ENCODE measurements at places on chromosomes 16 and 17.
A peak's percentile ranks its signal among the peaks of the same experiment; 100 is the strongest.

DNA sequence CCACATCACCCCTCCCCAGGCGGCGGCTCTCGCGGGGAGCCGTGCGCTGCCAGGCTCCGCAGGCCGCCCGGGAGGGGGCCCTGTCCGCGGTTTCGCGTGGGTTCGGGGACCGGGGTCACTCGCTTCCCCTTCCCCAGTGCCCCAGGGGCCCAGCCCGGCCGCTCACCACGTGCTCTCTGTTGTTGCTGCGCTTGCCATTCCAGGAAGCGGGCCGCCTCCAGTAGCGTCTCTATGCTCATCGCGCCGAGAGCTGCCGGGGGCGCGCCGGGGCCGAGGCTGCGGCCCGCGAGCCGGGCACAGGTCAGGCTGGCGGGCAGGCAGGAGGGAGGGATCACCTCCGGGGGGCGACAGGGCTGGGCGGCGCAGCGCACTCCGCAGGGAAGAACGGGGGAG lies 390 bp downstream of the MNT start:
- peak; percentile 80 for DNase-seq

GRCh38 chr17:64129515-64129764 lies 504 bp downstream of the ERN1 start:
- DNase-seq: no peak

GRCh38 chr17:13073018-13073417 lies 55.2 kb upstream of the ELAC2 start:
- DNase-seq: no peak

GRCh38 chr16:73025856-73026210 lies 22.1 kb downstream of the ZFHX3 start:
- no peak for DNase-seq

DNA sequence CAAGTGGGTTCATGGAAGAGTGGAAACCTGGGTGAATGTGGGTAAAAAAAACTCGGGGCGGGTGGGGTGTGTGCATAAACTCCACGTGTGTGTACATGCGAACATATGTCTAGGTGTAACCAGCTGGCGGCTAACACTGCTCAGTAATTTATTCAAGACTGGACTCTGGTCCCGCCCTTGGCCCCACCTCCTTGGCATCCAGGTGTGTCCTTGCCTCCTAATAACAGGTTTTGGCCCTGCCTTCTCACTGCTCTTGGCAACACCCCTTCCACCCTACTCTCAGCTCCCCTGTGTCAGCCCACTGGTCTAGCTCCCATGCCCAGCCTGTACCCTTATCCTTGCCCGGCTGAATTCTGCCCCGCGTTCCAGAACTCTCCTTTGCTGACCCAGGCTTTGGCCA lies 8.3 kb downstream of the FLII start:
- DNase-seq: no peak

DNA sequence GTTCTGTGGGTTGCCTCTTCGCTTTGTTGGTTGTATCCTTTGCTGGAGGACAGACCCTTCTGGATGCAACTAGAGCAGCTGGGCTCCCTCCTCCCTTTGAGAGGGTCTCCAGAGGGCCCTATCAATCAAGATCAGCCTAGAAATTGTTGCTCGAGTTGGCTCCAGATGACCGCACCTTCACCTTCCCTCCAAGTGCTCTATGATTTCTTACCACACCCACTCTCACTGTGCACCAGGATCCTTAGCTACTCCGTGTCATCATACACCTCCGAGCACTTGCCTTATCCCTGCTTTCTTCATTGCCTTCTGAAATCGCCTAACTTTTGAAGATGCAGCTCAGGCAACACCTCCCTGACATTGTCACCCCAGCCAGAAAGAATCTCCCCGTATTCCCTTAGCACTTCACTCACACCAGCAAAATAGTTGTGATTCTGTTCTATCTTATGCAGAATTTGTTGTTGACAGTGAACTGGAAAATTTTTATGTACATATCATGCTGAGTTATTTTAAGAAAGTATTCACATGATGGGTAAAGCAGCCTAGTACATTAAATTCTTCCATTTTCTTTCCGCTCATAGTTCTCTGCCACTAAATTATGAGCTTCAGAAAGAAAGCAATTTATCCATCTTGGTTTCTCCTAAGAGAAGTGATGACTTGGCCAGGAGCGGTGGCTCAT lies 52.9 kb downstream of the ABAT start:
- DNase-seq: no peak

- DNase-seq: no peak
These were observed 15.4 kb downstream of the MGRN1 start for GRCh38 chr16:4639899-4640509.

- no peak for DNase-seq
These were observed 141.9 kb upstream of the NOG start for GRCh38 chr17:56451629-56452028.

- DNase-seq: no peak
These were observed 14.1 kb downstream of the ZFP90 start for GRCh38 chr16:68553186-68553585.

GRCh38 chr16:84720177-84720579 lies 20.4 kb downstream of the USP10 start:
- peak; percentile 45 for DNase-seq

GRCh38 chr16:66580605-66581209 lies 1.4 kb downstream of the CMTM2 start:
- DNase-seq: peak; percentile 93

- no peak for DNase-seq
These were observed 273.0 kb downstream of the GRIN2A start for GRCh38 chr16:9909072-9909825.

DNA sequence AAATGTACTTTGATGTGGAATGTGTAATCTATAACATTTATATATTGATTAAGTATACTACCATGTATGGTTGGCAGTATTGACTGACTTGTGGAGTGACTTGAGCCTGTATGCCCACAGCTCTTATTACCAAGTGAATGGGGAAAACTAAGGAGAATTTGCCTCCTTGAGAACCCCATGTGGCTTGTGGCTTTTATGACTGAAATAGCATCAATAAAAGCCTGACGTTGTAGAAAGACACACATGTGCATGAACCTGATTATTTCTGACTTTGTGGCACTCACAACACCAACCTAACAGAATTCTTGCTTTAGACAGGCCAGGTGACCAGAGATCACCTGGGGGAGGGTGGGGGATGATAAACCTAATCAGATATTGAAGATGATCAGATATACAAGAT lies 2.1 kb upstream of the LRRC75A start:
- no peak for DNase-seq

DNA sequence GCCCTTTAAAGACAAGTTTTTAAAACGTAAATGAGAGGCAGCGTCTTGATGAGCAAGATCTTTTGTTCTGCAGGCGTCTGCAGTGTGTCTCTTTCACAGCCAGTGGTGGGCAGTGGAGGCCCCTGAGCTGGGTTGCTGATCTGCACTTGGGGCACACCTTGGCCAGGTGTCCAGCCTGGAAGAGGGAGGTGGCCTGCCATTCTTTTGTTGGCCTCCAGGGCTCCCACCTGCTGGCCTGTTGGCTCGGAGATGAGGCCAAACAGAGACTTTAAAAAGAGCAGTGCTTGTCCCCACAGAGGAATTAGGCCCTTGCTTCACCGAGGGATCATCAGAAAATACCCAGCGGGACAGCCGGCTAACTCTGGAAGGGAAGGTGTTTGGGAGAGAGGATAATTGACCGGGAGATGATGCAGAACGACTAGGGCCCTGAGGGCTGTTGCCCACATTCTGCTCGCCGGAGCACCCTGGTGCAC lies 145.9 kb upstream of the PLCG2 start:
- DNase-seq: no peak

GRCh38 chr17:68246271-68247028 lies 1.4 kb upstream of the AMZ2 start:
- no peak for DNase-seq

- DNase-seq: peak; percentile 45
These were observed 8.4 kb upstream of the PPP1R1B start for GRCh38 chr17:39618246-39618913.

DNA sequence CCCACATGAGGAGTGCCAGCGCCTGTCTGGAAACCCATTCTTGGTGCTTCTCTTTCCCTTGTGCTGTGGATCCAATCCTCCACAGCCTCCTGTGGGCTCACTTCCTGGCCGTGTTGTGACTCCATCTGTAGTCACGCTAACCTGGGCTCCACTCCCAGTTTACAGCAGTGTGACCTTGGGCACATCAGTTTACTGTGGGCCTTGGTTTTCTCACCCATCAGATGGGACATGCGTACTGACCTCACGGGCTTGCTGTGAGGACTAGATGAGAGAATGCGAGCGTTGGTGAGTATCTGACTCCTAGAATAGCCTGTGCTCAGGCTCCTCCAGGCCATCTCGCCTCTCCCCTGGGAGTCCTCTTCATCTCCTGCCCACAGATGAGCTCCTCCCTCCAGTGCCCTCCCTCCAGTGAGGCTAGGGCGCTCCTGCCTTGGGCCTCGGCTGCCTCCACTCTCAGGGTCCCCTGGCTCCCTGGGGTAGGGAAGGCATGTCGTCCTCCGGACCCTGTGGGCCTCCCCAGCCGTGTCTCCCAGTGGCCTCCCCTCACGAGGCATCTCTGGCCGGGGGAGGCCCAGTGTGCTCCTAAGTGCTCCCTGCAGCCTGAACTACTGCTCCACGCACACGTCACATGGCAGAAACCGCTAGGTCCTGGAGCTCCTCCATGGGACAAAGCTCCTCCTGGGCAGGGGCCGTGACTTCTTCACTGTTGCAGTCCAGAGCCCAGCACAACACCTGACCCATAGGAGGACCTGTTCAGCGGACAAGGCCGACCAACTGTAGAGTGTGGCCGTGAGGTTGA lies 5.2 kb upstream of the FOXJ1 start:
- DNase-seq: no peak

DNA sequence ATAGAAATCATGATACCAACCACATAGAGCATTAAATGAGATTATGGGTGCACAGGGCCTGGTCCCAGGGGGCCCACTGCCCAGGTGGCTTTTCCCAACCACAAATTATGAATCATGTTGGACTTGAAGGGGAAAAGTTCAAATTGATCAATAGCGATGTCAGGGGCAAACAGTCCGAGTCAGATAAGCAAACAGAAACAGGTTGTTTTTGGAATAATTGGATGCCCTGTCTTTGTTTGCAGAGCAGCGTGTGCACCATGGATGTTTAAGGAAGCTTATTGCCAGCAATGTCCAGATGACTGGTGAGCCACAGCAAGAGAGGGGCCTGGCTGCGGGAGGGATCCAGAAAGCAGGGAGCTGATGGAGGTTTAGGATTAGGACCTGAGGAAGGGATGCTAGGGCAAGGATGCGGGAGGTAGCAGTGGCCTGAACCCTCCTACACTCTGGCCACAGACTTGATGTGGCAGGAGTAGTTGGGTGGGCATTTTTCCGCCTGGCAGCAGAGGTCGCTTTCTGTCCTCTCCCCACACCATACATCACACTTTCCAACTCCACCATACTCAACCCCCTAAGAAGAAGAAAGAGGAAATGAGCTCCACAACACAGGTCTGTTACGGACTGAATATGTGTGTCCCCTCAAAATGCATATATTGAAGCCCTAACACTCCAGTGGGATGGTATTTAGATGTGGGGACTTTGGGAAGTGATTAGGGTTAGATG lies 266.4 kb upstream of the RPL38 start:
- no peak for DNase-seq

GRCh38 chr17:34230342-34230741 lies 24.7 kb upstream of the CCL2 start:
- DNase-seq: no peak

DNA sequence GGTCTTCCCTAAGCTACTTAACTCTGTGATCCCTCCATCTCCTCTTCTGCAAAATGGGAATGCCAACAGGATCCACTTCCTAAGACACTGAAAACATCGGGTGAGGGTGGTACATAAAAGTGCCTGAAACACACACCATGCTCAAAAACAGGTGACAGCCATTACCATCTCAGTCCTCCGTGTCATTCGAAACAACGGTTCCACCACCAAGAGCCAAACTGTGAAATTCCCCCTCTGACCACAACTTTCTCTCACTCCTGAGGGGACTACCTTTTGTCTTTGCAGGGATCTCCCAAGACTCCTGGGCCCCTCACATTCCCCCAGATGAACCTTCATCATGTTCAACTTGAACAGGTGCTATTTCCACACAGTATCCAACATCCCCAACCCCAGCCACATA lies 37.0 kb downstream of the NUBP1 start:
- DNase-seq: no peak

DNA sequence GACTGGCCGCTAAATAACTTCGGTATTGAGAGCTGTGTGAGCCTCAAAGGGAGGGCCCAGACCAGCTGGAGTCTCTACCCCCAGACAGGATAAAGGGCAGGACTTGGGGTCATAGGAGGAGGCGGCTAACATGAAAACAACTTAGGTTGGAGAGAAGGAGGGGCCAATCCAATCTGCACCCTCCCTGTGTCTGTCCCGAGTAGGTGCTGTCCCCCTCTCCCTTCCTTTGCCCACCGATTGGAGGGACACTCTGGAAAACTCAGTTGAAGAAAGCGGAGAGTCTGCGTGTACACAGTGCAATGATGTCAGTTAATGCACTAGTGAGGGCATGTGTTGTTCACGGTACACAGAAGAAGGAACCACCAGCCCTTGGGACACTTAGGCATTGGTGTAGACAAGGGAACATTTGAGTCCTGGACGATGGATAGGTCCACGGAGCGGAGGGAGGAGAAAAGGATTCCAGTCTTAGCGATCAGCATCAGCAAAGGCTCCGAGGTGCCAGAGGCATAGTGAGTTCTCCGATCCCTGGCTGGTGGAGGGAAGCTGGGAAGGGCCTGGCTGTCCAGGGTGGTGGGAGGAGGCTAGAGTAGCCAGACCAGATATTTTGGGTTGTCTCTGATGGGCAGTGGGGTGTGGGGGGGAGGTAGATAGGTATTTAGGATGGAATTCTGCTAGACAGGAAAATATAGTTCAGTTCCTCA lies 761 bp downstream of the NOL3 start:
- peak; percentile 49 for DNase-seq

DNA sequence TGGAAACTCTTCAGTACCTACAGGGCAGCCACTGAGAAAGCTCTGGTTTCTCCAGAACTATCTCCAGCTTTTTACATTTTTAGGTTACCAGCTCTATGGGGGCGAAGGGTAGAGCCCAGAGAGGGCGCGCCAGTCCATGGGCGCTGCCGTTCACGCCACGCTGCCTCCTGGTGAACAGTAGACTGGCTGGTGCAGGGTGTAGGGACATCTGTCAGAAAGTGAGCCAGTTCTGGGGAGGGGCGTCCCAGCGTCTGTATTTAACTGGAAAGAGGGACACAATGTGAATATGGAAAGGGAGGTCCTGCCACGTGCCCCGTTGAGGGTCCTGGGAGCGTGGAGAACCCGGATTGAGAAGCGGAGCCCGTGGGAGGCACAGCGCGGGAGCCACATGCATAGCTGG lies 16.4 kb upstream of the CLEC18A start:
- DNase-seq: no peak

DNA sequence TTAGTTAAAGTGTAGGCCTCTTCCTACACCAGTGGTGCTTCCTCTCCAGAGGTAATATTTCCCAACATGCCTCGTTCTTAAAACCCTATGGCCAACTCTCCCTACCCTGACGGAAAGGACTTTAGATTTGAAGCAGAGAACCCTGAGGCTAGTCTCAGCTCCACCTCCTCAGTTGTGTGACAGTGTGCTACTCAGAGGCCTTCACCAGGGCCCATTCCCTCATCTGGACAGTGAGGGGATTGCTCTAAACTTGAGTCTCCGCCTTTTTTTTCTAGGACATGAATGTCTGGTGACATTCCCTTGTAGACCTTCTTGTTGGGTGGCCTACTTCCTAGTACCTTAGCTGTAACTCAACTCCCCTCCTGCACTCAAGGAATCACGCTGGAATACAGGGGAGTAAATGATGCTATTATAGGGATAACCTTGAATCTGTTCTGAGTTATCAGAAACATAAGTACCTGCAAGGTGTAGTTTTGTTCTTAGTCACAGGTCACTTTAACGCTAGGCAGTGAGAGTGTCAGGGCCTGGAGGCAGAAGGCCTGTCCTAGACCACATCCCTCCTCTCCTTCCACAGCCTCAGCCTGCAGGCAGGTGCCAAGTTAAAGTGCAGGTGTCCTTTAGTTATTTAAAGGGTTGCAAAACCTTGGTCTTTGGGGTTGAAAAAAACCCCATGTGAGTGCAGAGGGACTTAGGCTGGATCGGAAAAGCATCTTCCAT lies 26.9 kb downstream of the LDHD start:
- DNase-seq: no peak

All from adipocyte (in vitro differentiated cells).